ENCODE measurements at places on chromosomes 1 and 21.

DNA sequence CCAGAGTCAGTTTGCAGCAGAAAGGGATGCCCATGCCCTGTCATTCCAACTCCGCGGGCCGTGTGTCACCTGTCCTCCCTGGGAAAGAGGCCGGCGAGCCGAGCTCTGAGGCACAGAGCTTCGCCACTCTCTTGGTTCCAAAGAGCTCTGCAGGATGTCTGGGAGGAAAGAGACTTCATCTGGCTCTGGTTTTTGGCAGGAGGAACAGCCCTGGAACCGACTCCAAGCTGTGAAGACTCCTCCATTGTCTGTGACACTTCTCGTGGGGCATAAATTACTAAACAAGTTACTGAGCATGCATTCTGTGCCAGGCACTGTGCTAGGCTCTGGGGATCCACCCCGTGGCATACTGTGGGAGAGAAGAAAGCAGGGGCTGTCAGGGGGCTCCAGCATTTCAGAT, 3.9 kb upstream of the FAM151A start:
- DNase-seq = no peak

DNA sequence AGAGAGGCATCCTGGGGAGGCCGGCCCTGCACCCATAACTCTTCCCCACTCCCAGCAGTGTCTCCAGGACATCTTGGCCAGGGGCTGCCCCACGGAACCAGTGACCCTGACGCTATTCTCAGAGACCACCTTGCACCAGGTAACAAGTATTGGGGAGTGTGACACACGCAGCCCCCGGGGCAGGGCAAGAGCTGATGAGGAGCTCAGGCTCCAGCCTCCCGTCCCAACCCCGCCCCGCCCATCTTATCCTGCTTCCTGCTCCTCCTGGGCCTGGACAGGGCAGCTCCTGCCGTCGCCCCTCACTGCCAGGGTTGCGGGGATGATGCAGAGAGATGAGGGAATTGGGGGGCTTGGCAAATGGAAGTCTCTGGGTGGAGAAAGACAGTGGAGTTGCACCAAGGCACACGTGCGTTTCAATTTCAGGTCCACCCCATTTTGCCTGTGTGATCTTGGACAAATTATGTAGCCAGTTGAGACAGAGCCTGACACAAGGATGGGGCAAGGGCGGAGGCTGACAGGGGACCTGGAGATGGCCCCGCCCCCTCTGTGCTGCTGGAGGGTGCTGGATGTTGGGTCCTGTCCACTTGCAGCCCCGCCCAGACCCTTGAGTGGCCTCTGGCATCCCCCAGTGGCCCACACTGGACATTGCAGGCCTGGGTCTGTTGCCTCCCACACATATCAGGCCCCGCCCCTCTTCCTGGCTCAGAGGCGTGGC, 10.7 kb downstream of the CLCNKA start:
- DNase-seq = peak; percentile 96

DNA sequence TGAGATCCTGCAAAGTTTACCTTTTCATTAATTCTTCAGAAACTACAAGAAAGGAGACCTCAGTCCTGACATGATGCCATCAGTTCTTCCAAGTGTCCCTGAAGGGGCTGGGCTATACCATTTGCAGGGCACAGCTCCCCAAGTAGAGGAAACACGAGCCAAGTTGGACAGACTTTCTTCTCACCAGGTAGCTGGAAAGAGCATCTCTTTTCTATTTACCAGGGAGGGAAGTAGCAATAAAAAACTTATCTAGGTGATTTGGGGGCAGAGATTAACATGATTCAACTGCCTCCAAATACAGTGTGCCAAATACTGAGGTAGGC, 103.9 kb upstream of the KCND3 start:
- DNase-seq = no peak

DNA sequence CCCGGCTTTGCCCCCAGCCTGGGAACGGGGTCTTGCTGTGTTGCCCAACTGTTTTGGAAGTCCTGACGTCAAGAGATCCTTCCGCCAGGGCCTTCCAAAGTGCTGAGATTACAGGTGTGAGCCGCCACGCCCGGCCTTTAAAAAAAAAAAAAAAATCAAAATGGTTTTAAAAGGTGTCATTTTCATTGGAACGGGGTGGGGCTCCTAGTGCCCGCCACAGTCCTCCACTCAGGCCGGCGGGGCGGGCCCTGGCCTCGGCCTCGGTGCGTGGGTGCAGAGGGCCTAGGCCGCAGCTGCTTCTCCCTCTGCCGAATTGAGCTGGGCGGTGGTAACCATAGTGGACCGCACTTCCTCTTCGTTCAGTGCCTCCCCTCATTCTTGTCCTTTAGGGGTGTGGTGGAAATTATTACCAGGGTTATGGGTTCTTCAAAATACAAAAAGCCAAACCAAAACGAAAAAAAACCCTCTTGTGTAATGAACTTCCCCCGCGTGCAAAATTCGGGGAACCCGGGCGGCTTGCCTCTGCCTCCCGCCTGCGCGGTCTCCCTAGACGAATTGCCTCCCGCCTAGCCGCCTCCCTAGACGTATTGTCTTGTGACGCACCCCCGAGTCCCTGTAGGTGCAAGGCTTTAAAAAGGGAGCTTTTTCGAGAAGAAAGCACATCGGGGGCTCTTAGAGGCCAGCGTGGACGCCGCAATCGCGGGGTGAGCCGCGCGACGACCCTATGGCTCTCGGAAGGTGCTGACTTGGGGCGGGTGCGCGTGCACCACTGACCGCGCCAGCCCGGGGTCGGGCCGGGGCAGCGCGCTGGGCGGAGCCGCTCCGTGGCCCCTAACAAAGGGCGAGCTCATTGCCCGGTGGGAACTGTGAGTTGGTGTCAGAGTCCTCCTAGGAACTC, 10.5 kb upstream of the SPEN start:
- DNase-seq = no peak

- DNase-seq = no peak
Measured at GRCh38 chr1:61391730-61392129, 309.4 kb downstream of the NFIA start.

DNA sequence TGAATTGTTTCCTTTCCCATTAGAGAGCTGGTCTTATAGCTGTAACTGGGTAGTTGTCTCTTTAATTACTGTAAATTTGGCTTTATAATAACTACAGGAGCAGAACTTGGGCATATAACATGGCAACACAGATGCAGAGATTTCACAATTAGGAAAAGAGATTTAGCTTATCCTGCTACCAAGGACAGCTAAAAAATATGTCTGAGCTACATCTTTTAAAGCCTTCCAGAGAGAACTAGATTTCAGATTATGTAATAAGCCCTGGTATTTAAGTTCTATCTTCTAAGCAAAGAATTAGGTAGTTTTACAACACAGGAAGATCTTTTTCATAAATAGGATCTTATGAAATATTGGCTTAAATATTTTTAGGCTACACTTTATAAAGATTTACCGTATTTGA, 313.8 kb downstream of the S1PR1 start:
- no peak for DNase-seq

All from GM23248 (cell line).